NCI-H524 treated with DMSO at 0.1 percent for 48 hours (cell line): ENCODE measurements at places on chromosomes 16 and 17.

GRCh38 chr17:74478420-74479100, 12.1 kb downstream of the CD300A start:
- DNase-seq = no peak

DNA sequence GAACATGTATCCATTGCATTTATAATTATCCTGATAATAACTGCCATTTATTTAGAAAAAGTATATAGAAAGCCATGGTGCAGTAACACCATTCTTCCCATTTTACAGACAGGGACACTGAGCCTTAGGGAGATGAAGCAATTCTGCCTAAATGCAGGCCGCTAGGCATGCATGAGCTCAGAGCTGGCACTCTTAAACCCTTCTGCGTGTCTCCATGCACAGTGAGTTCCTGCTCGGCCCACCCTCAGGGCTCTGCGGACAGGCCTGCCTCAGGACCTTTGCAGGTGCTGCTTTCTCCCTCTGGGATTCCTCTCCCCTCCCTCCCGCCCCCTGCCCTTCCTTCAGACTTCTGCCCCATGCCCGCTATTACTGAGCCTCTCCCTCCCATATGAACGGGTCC, 54.3 kb upstream of the WSB1 start:
- DNase-seq = no peak

GRCh38 chr17:7114241-7114874, at the start of gene ASGR2:
Gene ASGR2 (minus strand): TSS chr17:7114822. CDS start chr17:7114240, 582 bp downstream.
- no peak for DNase-seq

DNA sequence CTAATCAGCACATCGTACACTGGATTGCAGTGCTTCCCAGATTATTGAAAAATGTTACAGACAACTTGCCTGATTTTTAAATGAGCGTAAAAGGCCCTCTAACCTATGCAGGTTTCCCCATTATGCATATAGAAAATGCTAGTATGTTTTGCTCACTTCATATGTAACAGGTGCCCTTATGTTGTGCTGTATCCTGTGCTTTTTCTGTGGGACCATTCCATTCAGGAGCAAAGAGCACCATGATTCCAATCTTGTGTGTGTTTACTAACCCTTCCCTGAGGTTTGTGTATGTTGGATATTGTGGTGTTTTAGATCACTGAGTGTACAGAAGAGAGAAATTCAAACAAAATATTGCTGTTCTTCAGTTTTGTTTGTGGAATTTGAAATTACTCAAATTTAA, 12.9 kb downstream of the PTRH2 start:
- DNase-seq = no peak

DNA sequence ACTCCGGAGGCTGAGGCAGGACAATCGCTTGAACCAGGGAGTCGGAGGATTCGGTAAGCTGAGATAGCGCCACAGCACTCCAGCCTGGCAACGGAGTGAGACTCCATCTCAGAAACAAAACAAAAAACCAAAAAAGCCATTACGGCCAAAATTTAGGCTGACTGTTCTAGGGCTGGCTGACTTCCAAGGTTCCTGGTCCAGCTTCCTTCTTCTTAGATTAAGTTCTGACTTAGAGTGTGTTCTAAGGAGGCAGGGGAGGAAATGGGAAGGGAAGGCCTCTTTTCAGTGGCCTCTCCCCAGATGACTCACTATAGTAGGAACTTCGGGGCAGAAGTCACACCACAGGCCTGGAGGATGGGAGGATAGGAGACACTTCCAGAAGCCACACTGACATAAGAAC, 27.7 kb upstream of the CLEC18B start:
- no peak for DNase-seq

DNA sequence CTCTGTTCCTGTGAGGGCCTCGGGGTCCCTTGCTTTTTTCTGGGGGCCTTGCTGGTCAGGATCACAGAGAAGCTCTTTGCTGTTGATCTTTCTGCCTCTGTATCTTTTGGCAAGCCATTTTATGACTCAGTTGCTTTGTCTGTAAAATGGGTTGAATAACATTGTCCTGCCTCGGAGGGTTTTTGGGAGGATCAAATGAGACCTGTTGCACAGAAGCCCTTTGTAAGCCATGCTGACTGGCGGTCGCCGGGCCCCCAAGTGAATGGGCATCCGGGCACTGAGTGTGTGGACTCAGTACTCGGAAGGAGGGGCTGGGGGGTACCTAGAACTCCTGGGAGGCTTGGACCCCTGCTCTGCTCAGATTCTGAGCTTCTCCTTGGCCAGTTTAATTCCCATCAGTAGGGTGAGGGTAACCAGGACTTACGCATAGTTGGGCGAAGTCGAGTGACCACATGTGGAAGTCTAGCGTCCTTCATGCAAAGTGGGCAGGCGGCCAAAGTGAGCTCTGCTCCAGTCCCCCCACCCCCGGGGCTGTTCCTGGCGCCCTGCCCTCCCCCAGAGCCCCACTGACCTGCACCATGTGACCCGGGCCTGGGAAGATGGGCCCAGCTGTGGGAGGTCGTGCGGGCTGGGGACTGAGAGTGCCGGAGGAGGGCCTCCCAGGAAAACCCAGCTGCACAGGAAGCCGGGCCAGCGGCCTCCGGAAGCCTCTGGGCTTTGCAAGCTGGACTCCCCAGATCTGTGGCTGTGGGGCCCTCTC, 284.0 kb downstream of the SEC14L1 start:
- DNase-seq = no peak
